ENCODE measurements at places on chromosomes 12 and 14.

- no peak for DNase-seq
Measured at GRCh38 chr14:24219080-24219479, 3.2 kb upstream of the MDP1 start.

GRCh38 chr12:98224584-98225221 lies 290.7 kb upstream of the TMPO start:
- no peak for DNase-seq

GRCh38 chr14:92726135-92726932 lies 22.1 kb downstream of the LGMN start:
- peak; percentile 41 for DNase-seq

DNA sequence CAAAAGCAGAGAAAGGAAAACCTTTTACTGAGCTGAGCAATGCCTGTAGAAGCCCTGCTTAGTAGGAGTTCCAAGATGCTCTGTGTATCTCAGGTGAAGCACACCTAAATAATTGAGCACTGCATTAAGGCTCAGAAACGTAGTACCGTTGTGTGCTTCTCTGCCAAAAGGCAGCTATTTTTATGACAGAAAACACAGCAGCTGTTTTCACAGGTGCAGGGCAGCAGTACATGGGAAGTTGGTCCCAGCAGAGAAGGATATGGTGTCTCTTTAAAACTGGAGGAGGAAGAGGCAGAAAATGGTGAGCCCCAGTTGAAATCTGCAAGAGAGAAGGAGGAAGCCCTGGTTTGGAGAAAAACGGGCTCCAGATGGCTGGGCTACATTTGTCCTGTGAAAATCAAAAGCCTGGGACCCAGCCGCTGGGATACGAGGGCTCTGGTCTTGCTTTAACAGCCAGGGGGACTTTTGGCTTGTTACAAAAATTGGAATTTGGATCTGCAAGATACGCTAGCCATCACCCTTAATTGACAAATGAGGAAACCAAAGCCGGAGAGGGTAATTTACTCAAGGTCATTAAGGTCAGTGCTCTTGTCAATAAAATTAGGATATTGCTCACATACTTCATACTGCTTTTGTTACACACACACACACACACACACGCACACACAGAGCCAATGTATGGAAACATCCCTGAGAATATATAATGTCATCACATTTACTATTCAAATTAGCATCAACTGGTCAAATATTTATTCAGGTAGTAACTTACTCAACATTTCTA lies 27.3 kb downstream of the SPRING1 start:
- DNase-seq, result no peak

DNA sequence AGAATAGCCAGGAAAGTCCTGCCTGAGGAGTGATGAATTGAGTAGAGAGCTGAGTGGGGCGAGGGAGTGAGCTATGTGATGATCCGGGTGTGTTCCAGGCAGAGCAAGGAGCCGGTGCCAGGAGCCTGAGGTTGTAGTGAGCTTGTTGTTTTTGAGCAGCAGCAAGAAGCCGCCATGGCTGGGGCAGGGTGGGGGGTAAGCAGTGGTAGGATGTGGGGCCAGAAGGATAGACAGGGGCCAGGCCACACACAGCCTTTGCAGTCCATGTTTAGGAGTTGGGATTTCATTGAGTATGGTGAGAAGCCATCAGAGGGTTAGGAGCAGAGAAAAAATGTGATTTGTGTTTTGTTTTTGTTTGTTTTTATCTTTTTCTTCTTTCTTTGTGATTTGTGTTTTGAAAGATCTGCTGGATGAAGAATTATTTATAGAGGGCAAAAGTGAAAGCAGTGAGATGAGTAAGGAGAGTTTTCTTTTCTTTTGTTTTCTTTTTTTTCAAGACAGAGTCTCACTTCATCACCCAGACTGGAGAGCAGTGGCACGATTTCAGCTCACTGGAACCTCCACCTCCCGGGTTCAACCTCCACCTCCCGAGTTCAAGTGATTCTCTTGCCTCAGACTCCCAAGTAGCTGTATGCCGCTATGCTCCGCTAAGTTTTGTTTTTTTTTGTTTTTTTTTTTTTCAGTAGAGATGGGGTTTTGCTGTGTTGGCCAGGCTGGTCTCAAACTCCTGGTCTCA lies 92.3 kb upstream of the BCAT1 start:
- no peak for DNase-seq

GRCh38 chr12:41970744-41971143 lies 173.9 kb downstream of the GXYLT1 start:
- no peak for DNase-seq
